ENCODE measurements at places on chromosomes 16 and 17.

GRCh38 chr17:81142301-81143199 lies 22.8 kb upstream of the PVALEF start:
- peak; percentile 85 for DNase-seq

GRCh38 chr17:81891303-81891552 lies 158 bp downstream of the ALYREF start:
- DNase-seq: no peak

GRCh38 chr17:7915611-7916384 lies at the start of gene RNF227:
Gene RNF227, minus strand, starts transcription at chr17:7916289. Its CDS starts 94 bp downstream, at chr17:7916195.
- peak; percentile 94 for DNase-seq

DNA sequence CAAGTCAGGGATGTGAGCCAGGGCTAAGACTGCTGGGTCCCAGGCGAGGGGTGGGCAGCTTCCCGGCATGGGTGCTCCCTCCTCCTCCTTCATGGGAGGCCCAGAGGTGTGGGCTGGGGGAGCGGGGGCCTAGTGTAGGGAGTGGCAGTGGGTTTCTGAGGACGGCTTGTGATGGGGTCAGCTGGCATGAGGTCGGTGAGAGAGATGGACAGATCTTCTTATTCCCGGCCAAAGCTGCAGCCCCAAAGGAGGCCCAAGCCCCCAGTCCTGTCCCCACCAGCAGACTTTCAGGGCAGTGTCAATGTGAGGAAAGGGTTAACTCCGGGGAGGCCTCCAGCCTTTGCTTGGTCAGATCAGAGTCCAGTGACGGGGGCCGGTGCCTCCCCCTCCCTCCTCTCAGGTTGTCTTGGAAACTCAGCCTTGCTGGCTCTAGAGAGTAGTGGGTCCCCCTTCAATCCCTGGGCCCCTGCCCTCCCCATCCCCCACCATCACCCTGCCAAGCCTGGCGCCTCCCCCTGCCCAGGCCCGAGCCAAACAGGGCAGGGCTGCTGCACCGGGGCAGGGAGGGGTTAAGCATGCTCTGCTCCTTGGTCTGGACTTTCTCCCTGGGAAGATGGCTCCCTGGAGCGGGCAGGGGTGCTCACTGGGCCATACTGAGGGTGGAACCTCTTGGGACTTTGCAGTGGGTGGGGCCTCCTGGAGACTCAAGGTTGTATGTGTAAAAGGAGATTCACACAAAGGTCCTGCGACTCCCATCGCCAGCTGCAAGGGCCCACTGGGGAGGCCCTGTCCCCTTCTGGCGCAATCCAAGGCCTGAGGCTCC lies 12.4 kb downstream of the NAT9 start:
- DNase-seq: no peak

GRCh38 chr16:85729452-85730185 lies 21.3 kb downstream of the C16orf74 start:
- no peak for DNase-seq

DNA sequence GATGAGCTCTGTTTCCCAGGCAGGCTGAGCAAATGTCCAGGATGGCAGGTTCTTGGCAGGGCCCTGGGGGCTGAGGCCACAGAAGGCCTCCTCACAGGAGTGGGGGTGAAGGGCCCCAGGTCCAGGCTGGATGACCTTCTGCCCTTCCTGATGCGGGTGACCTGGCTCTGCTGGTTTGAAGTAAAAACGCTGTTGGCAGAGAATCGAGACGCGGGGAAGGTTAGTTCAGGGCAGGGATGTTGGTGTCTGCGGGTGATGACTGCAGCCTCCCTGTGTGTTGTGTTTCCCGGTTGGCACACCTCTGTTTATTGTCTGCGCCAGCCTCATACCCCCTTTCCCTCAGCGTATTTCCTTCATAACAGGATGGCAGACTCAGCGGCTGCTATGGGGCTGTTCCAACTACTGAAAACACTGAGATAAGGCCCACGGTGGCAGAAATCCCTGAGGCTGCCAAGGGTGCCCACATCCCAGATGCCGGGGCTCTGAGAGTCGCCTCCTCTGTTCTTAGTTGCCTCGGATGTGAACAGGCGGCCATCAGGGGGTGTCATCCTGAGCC lies 104.6 kb downstream of the METRNL start:
- DNase-seq: peak; percentile 71

DNA sequence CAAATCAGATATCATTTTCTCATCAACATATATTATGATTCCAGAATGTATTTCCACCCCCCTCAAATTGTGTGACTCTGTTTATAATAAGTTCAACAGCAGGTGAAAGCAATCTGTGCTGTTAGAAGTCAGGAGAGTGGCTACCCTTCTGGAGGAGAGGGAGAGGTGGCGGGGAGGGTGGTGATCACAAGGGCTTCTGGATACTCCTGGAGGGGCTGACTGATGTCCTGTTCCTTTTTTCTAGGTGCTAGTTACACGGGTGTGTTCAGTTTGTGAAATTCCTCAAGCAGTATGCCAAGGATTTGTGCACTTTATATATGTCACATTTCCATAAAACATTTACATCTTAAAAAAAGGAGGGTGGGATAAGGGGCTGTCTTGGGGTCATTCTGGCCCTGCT lies 119.1 kb downstream of the IRF8 start:
- DNase-seq: no peak

- no peak for DNase-seq
These were observed 80.0 kb downstream of the CDRT15 start for GRCh38 chr17:14156689-14157088.

DNA sequence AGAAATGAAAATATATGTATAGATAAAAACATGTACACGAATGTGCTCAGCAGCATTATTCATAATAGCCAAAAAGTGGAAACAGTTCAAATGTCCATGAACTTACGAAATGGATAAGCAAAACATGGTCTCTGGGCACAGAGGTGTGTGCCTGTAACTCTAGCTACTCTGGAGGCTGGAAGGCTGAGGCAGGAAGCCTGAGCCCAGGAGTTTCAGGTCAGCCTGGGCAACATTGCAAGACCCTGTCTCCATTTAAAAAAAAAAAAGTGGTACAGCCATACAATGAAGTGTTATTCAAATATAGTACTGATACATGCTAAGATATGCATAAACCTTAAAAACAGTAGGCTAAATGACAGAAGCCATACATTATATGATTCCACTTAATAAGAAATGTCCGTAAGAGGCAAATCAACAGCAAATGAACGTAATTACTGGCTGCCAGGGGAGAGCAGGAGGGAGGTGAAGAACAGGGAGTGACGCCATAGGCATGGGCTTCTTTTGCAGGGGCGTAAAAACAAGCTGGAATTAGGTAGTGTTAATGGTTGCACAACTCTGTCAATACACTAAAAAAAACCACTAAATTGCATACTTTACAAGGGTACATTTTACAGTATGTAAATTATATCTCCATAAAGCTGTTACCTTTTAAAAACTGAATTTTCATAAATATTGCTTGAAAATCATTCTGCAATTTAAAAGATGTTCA lies 87.2 kb upstream of the PLEKHM1 start:
- DNase-seq: no peak

GRCh38 chr16:46607529-46607928 lies 13.7 kb downstream of the SHCBP1 start:
- no peak for DNase-seq

DNA sequence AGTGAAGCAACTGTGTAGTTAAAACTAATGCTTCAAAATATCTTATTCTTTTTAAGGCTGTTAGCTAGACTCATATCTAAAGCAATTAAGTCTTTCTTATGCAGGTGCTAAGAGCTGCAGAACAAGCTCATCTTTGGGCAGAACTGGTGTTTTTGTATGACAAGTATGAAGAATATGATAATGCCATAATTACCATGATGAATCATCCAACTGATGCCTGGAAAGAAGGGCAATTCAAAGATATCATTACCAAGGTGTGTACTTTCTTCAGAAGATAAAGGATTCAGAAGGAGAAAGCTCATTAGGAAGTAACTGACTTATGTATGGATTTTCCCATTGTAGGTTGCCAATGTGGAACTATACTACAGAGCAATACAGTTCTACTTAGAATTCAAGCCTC lies 23.9 kb downstream of the PTRH2 start:
- DNase-seq: no peak

Measured in coronary artery (tissue), 2 donors.